Stimulated activated CD8-positive, alpha-beta memory T cell treated with anti-CD3 and anti-CD28 coated beads, Interleukin-12 subunit alpha, Interleukin-12 subunit beta, amount 100 ng/mL, for 4 hours (primary cell): ENCODE measurements at places on chromosomes 2 and 18.

- no peak for DNase-seq
These were observed 151.6 kb downstream of the FSHR start for GRCh38 chr2:49002750-49003149.

GRCh38 chr2:108907822-108908712 is 81.0 kb downstream of the EDAR start:
- no peak for DNase-seq

DNA sequence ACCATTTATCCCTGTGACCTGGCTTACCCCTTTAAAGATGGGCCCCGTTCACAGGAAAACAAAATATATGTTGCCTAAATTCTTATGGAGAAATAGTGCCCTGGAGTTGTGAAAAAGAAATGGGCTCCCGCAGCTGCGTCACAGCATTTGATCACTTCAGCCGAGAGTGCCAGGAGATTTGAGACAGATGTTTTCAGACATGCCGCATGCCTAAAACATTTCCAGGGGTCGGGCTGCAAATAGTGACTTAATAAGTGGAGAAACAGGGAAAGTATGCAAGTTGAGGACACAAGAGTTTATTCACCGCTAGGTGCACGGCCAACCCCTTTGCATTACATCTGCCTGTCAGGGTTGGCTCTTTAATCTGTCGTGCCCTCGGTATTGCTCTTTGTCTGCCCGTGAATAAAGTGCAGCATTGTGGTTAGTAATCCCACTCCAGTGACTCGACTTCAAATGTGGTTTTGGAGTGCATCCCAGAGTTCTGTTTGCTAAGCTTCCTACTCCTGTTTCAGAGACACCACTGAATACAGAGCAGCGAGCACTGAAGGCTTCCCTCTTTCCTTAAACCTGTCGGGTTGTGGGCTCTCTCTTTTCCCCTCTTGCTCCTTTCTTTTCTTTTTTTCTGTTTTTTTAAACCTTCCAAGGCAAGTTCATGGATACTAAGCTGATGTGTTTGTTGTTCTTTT is 187.5 kb downstream of the LTBP1 start:
- DNase-seq: no peak

- DNase-seq: no peak
These were observed 28.5 kb downstream of the STON1 start for GRCh38 chr2:48558456-48558855.

DNA sequence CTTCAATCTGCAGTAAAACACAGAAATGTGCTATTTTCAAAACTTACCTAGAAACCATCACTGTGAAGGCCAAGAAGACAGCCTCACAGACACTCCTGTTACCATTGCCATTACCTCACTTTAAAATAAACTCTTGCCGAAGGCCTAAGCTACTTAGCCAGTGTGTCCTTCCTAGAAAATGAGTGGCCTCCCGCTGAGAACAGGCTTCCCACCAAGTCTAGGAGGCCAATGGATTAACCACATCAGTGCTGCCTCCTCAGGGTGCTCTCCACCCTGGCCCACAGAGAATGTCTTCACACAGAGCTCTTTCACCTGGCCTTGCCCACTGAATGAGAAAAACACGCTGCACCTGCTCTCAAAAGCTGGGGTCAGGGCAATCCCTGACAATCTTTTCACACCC is 47.5 kb downstream of the L3MBTL4 start:
- DNase-seq: no peak

DNA sequence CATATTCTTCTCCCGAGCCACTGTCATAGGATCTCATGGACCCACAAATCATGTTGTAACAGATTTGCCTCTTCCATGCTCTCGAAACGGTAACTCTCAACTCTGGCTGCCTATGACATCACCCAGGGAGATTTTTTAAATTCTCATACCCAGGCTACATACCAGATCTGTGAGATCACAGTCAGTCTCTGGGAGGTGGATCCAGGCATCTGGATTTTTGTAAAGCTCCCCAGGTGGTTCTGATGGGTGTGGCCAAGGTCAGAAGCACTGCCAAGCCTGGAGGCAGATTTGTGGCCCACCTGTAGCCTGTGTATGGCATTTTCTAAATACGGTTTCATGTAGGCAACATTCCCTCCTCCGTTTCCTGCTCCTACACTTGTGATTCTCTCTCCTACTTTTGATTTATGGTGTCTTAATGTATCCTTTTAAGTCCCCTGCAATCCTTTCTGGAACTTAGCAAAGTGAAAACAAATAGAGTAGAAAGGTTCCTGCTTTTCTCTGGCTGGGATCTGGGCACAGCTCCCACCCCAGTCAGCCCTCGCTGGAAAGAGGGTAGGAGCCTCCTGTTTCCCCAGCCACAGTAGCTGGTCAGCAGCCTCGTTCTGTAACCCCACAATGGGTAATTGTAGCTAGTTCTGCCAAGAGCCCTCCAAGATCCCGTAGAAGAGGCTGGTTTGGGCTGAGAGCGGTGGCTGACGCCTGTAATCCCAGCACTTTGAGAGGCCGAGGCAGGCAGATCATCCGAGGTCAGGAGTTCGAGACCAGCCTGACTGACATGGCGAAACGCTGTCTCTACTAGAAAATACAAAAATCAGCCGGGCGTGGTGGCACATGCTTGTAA is 96.2 kb downstream of the KLHL29 start:
- no peak for DNase-seq

- peak; percentile 45 for DNase-seq
These were observed 96.2 kb downstream of the CABLES1 start for GRCh38 chr18:23231340-23232021.

DNA sequence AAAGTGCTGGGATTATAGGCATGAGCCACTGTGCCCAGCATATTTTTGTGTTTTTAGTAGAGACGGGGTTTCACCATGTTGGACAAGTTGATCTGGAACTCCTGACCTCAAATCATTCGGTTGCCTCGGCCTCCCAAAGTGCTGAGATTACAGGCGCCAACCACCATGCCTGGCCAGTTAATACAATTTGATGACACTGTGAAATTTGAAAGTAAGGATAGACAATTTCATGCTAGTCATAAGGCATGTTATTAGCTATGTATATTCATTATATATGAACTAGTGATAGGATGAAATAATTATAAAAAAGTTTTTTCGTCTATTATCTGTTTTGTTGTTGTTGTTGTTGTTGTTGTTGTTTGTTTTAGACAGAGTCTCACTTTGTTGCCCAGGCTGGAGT is 8.6 kb upstream of the RIF1 start:
- DNase-seq: no peak

DNA sequence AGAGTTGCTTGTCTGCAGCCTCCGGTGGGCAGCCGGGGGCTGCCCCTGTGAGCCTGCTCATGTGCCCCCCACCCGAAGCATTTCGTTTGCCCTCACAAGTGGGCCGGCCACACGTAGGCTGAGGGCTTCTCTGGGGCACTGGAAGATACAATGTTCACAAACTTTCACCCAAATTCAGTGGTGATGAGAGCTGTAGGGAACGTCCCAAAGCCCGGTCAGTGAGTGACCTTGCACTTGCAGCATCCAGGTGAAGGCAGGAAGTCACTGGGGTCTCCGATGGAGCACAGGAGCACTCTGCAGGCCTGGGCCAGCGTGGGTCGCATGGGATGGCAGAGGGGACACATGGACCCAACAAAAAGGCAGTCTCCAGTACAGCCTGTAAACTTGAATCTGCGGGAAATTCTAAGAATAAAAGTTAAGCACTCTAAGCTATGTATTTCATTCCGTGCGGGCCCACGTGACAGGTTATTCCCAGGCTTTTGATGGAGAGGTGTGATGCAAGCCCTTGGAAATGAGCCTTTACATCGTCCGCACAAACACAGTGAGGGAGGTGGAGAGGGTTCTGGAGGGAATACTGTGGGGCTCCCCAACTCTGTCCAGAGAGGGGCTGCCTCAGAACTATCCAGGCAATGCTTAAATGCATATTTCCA is 42.5 kb downstream of the CNGA3 start:
- DNase-seq: no peak

- DNase-seq: no peak
These were observed 20.8 kb upstream of the TNS1 start for GRCh38 chr2:218023636-218024035.

GRCh38 chr18:50742952-50743351 is 76.9 kb downstream of the MRO start:
- DNase-seq: no peak

DNA sequence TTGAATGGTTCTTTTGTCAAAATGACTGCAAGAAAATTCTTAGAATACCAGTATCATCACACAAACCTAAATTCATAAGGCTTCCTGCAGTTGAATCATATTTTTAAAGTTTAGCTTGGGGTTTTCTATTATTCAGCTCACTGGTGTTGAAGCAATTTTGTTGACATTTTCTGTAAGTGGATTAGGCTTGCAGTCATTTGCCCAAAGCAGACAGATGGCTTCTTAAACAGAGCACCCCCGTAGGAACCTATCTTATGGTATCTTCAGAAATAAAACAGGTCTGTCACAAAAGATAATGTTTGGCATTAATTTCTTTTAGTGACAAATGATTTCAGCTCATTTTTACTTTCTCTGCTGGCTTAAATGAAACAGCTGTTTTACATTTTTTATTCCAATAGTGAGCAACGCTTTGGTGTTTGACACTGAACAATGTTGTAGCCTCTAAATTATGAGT is 331.1 kb downstream of the PLCL1 start:
- DNase-seq: no peak

DNA sequence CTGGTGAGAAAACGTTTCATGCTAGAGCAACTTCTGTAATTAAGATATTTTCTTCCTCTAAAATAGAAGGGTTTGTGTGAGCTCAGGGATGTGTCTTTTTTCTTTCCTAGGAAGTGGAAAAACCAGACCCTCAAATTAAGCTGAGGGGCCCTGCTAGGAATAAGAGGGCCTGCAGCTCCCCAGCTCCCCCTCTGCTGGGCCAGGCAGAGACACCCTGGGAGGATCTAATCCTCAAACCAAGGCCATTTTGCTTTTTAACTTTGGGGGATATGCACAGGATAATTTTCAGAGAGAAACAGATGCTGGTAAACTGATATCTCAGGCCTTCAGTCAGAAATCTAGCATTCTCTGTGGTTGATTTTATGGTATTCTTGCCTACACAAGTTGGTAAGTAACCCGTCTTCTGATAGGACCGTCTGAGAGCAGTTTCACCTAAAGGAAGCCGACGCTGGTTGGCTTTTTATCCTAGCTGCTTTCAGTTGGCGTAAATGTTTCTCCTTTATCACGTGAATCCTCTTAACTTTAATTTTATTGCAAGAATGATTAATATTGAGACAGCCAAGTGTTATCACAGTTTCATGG is 34.8 kb downstream of the SNTG2 start:
- no peak for DNase-seq

DNA sequence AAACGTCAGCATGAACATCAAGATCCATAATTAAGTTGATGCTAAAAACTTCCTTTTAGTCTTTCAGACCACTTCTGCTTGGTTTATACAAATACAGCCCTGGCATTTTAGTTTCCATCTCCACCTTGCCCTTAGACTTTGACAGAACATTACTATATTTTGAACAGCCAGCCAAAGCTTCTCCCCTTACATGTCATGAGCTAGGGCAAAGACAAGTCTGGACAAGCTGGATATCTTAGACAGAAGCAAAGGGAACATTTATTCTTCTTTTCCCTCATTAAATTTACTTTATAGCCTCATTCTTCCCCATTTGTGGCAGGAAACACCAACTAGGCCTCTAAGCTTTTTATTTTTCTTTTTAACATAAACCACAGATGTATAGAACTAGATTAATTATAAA is 403.3 kb downstream of the SUCLG1 start:
- DNase-seq: no peak

DNA sequence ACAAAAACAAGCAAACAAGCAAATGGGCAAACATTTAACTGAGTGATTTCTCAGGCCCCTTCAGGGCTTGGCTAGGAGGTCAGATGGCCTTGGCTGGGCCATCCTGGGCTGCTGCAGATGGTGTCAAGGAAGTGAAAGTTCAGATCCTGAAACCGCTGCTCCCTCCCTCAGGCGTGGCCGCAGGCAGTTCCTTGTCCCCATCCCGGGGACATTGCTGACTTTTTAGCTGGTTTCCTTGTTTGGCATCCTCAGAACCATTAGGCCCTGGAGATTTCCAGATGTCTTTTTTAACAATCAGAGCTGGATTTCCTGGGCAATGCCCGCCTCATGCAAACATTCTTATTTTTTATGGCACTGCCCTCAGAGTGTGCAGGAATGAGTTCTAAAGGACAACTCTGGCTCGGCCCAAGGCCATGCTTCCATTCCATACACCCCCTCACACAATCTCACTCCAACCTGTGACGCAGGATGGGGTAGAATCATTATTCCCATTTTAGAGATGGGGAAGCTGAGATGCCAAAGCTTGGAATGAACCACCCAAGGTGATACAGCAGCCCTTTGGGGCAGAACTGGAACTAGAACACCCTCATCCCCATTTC is 86.1 kb upstream of the ZCCHC2 start:
- no peak for DNase-seq

DNA sequence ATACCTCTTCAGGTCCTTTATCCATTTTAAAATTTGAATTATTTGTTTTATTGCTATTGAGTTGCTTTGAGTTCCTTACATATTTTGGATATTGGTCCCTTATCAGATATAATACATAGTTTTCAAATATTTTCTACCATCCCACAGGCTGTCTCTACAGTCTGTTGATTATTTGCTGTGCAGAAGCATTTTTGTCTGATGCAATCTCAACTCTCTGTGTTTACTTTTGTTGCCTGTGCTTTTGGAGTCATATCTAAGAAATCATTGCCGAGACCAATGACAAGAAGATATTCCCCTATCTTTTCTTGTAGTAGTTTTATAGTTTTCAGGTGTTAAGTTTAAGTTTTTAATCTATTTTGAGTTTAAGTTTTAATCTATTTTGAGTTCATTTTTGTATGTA is 25.2 kb upstream of the RASGRP3 start:
- no peak for DNase-seq

DNA sequence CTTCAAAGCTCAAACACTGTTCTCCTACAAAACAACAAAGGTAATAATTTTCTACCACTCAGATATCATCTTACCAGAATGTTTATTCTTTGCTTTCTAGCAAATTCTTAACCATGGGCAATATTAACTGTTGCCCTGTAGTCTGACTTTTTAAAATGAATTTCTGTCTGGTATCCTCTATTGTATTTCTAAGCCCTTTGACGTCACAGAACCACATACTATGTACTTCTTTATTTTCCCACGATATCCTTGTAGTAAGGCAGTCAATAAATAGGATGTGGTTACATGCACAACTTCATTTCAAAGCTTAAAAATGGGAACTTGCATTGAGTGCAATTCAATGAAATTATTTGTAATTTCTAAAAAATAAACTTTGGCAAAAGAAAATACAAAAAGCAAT is 58.7 kb downstream of the THADA start:
- DNase-seq: no peak

GRCh38 chr2:20473128-20473527 is 26.3 kb downstream of the RHOB start:
- DNase-seq: no peak

- no peak for DNase-seq
These were observed 270.6 kb downstream of the CDCA7 start for GRCh38 chr2:173625315-173625714.

DNA sequence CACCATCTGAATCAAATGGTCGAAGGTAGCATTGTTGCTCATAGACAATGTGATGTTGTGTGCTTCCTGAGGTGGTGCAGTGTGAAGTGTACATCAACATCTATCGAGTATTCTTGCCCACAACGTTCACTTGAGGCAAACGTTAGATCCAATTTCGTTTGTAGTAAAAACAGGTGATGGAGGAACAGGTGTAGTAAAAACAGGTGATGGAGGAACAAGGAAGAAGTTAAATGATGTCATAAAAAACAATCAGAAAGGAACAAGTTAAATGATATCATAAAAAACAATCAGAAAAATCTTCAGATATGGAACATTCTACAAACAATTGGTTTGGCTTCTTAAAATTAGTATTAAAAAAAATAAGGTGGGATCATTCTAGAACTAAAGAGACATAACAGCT is 11.3 kb downstream of the WDR7 start:
- no peak for DNase-seq
